ENCODE measurements at places on chromosomes 1 and 21.

DNA sequence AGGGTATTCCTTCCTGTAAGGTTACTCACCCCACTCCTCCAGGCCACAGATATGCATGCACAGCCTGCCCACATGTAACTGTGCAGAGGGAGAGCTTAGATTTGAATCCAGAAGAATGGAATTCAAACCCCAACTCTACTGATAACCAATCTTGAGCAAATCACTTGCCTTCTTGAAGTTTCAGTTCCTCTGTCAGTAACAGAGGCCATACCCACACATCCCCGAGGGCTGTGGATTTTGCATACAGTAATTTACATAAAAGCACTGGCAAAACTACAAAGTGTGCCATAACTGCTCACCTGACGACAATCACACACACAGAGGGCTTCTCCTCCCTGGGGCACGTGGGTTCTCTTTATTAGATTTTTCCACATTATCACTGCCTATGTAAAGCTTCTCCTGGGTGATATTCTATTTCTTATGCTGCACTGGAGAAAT is 18.6 kb downstream of the CD247 start:
- peak; percentile 61 for DNase-seq

DNA sequence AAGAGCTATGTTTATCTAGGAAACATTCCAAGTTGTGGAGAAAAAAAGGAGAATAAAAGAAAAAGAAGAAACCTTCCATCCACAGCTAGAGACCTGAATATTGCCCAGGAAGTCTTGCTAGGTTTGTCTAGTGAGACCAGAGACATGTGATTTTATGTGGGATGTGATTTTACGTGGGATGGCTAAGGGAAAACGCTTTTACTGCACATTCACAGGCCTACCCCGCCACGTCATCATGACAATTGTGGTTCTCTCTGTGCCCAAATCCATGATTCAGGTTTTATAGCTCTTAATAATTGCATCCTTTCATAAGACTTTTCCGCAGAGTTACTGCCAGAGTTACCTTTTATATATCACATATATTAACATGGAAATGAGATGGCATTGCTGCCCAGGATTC is 86.4 kb upstream of the SSX2IP start:
- DNase-seq, result no peak

DNA sequence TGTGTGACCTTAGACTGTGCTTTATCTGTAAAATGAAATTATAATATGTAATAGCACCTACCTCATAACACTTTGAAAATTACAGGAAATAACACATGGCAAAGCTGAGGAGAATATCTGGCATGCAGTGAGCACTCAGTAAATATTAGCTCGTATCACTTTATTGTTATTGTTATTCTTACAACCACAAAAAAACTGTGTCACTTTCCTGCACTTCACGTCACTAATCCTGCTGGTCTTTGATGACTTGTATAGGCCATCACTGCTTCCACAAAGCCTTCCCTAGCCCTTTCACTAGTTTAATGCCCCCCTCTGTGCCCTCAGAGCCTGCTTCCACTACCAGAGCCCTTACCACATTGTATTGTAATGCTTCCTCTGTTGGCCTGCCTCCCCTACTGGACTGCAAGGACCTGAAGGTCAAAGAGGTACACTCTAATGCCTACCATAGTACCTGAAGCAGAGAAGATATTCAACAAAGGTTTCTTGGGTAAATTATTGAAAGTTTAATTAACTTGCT is 231.6 kb downstream of the NFIA start:
- DNase-seq, result no peak

- DNase-seq, result no peak
These were observed 58.0 kb downstream of the ACBD3 start for GRCh38 chr1:226128487-226129075.

GRCh38 chr1:199089393-199090122 is 450.7 kb downstream of the PTPRC start:
- peak; percentile 29 for DNase-seq

DNA sequence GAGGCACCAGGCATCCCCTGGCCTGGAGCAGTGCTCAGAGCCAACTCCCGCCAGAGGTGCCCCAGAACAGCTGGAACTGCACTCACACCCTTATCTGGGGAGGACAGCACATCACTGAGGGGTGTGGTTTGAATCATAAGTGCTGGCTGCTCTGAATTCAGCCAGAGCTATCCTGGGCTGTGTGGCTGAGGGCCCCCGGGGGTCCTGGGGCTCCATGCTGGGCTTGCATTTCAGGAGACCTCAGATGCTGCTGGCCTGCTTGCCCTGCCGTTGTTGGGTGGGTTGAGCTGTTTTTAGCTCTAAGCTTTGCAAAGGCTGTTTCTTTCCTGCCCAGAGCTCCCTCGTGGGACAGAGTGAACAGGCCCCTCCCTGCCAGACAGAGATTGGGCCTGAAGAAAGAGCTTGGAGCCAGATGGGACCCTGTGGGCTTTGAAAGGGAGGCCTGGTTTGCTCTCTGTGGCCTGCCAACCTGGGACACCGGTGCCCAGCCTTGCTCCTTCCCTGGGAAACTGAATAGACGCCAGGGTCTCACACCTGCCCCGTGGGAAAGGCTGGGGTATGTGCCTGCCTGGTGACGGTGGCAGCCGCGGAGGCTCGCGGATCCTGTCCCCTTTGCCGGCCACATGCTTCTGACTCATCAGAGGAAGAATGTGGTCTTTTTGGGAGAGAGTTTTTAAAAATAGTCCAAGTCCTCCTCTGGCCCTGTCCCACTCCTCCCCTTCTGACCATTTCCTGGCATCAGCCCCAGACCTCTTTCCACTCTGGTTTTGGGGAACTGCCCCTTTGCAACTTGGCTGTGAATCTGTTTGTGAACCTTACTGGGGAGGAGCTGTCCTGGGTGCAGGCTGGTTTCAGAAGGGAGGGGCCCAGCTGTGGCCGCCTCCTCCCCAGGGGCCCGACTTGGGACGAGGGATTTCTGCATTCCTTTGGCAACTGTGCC is 30.0 kb downstream of the ARHGEF10L start:
- no peak for DNase-seq

DNA sequence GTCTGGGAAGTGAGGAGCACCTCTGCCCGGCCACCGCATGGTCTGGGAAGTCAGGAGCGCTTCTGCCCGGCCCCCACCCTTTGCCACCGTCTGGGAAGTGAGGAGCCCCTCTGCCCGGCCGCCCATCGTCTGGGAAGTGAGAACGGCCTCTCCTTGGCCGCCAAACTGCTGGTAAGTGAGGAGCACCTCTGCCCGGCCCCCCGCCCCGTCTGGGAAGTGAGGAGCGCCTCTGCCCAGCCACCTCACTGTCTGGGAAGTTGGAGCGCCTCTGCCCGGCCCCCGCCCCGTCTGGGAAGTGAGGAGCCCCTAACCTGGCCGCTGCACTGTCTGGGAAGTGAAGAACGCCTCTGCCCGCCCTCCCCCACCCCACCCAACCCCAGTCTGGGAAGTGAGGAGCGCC is 22.6 kb downstream of the KCNH1 start:
- DNase-seq, result no peak

DNA sequence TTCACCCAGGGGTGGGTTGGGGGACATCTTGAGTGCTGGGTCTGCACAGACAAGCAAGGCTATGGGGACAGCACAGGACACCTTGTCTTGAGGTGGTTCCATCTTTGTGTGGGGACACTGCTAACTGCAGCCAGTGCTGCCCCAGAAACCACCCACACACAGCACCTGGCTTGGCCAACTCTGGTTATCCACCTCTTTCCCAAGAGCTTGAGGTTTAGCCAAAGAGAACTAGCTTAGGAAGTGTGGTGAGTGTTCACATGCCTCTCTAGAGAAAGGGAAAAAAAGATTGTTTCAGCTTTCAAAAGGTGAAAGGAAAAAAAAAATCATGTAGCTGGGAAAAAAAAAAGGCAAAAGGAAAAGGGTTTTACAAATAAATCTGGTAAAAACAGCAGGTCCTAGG is 32.4 kb downstream of the BCAR3 start:
- DNase-seq, result no peak

- no peak for DNase-seq
These were observed 7.1 kb upstream of the METTL25B start for GRCh38 chr1:156721131-156721530.

- DNase-seq, result no peak
These were observed 19.3 kb downstream of the DHCR24 start for GRCh38 chr1:54867717-54868057.

- peak; percentile 51 for DNase-seq
These were observed 2.2 kb upstream of the PTPN7 start for GRCh38 chr1:202162418-202163280.

DNA sequence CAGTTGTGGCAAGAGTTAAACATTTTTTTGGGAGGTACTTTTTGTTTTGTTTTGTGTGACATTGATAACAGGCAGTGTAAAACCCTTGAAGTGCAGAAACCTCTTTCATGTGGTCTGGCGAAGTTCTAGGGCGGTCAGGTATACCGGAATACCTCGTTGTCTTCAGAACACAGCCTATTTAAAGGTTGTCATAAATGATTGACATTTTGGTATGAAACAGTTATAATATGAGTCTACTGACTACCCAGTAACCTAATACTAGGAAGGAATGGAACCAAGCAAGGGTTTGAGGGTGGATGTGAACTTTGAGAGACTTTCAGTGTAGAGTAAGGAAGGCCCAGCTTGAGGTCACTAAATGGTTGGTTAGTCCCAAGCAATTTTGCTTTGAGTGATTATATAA is 40.5 kb downstream of the PATJ start:
- DNase-seq, result peak; percentile 55

DNA sequence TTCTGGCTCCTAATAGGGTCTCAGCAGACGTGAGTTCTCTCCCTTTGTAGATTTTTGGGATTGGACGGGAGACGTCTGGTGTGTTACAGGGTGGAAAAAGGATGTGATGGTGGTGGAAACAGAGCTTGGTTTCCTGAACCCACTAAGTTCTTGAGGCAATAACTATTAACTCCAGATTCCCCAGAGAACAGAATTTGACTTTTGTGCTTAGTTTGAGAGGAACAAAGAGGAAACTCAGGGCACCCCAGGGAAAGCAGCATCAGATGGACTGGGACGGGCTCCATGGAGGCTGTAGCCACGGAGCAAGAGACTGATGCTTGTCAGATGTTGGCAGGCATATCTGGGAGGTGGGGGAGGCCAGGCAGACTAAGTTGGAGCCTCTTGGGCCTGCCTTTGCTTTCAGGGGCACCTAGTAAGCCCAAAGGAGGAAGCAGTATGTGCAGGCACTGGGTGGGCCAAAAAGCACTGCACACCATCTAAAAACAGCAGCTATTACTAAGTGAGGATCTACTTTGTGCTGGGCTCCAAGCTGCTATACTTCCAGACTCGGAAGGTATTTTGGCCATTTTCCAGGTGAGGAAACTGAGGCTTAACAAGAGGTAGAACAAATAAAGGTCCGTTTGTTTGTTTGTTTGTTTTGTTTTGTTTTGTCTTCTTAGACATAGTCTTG is 66.9 kb downstream of the EPHB2 start:
- no peak for DNase-seq

DNA sequence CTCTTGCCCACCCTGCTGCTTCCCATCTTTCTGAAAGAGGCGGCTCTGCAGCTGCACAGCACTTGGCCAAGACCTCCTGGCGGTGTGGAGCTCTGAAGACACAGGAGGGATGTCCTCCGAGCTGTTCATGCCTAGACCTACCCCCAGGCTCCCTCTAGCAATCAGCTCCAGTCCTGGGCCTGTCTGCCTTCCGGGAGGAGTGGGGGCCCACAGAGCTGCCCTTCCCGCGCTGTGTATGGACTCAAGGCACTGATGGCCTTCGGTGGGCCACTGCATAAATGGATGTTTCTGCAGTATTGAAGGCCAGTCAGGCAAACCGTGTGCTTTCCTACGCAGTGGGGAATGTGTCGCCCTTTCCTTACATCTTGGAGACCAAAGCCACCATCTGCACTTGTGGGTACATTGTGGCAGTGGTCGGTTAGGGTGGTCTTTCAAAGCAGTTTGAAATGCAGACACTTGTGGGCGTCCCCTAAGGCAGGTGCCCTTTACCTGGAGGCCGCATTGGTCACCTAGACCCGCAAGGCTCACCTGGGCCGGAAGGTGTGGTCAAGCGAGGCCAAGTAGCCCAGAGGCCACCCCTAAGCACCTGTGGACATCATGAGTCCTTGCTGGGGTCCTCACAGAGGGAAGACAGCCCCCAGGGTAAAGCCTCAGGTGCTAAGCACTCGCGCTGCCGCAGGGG is 912 bp upstream of the PKNOX1 start:
- no peak for DNase-seq

DNA sequence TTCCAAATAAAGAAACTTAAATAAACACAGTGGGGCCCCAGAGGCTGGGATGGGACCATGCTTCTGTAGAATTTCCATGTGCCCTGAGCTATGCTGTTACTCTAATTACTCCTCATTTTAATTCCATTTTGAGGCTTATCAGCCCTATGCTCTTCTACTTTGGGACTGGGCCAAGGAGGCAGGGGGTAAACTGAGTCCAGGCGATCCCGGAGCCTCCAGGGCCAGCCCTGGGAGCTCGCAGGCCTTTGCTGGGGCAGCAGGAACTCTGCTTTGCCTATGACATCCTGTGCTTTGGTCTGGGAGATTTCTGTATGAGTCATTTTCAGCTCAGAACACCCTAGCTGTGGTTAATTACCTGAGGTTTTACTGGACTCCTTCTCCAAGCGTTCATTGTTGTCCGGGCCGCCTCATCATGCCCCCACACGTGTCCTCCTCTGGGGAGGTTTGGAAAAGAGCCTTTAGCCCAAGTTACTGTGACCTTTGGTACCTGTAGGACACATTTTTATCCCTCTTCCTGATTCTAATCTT is 95.7 kb downstream of the RHOU start:
- DNase-seq, result no peak

GRCh38 chr1:79472067-79472656 is 465.6 kb upstream of the ADGRL4 start:
- DNase-seq, result no peak

DNA sequence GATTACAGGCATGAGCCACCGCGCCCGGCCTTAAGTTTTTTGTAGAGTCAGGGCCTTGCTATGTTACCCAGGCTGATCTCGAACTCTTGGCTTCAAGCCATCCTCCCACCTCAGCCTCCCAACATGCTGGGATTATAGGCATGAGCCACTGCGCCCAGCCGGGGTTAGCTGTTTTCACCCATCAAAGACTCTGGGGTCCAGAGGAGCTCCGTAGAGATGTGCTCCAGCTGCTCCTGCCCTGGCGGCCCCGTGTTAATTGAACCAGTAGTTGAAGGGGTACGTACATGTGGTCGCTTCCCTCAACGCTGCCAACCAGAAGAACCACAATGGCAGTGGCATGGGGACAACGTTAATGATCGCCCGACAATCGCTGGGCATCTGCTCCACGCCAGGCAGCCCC is 72.0 kb downstream of the NPHP4 start:
- no peak for DNase-seq

DNA sequence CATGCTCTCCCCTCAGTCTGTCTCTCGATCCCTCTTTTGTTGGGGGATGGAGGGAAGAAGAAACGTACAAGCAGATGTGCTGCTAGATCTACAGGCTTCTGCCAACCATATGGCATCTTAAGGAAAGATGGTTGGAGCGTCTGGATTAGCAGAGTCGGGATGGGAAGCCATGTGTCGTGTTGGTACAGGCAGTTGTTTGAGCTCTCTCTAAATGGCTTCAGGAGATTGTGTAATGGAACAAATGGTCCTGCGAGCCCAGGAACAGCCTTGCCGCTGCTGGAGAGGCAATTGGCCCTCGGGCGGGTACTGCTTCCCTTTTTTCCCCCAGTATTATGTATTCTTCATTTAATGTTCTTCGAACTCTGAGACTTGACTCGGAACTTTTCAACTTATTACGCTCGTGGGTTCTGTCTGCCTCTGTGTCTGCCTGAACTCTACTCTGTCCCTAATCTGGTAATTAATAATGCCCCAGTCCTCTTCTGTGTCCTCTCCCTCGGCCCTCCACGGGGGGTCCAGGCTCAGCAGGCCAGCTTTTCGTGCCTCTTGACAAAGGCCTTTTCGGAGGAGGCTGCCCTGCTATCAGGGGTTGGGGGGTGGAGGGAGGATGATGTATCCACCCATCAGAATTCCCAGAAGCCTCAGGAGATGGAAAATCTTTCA is 215.3 kb downstream of the SDCCAG8 start:
- no peak for DNase-seq
